ENCODE measurements at places on chromosomes 4 and X. TPM values are rescaled to one million over a fixed set of nuclear protein-coding genes. Genes with fewer than 3 reads are reported as not detected.

GRCh38 chr4:109022961-109023360, 260.1 kb upstream of the ETNPPL start:
- no peaks in the 10 kb centered on the region for H3K4me1 ChIP-seq
- H3K4me3 ChIP-seq: no peak overlapping the region
- H3K27ac ChIP-seq: no peak overlapping the region
- no peak for DNase-seq
- H3K27me3 ChIP-seq: no peaks in the 10 kb centered on the region
- H3K36me3 ChIP-seq: no peaks in the 10 kb centered on the region

DNA sequence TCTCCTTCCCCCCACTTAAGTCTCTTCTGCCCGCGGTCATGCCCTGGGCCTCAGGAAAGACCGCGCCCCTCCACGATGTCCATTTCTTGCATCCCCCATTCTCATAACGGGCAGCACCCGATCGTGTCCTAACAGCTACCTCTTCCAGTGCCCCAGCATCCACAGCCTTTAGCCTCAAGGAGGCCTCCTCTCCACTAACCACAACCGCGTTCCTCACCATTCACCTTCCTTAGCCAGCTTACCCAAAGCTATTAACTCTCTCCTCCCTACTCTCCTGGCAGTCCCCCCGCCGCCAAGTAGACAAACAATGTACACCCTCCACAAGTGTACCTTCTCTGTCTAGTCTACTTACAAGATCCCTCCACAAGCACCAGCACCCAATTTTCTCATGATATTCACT, 58.6 kb upstream of the PAGE5 start:
- no peaks in the 10 kb centered on the region for H3K27me3 ChIP-seq
- peak overlapping the region; percentile 77 for H3K4me3 ChIP-seq
- peaks cover 6% of the 10 kb centered on the region for H3K4me1 ChIP-seq
- H3K36me3 ChIP-seq: no peaks in the 10 kb centered on the region
- no peak for DNase-seq
- peak overlapping the region; percentile 87 for H3K27ac ChIP-seq

Gene XG
- 1.5 TPM for total RNA-seq

GRCh38 chr4:97152149-97152548, 991.1 kb downstream of the STPG2 start:
- no peak for DNase-seq
- H3K4me3 ChIP-seq: no peak overlapping the region
- no peaks in the 10 kb centered on the region for H3K36me3 ChIP-seq
- no peaks in the 10 kb centered on the region for H3K4me1 ChIP-seq
- H3K27ac ChIP-seq: no peak overlapping the region

Gene CCDC158
- not detected for total RNA-seq

GRCh38 chr4:78766650-78767049, 9.5 kb upstream of the BMP2K start:
- no peak overlapping the region for H3K27ac ChIP-seq
- H3K4me1 ChIP-seq: no peaks in the 10 kb centered on the region
- no peak overlapping the region for H3K4me3 ChIP-seq
- no peak for DNase-seq
- H3K36me3 ChIP-seq: no peaks in the 10 kb centered on the region

DNA sequence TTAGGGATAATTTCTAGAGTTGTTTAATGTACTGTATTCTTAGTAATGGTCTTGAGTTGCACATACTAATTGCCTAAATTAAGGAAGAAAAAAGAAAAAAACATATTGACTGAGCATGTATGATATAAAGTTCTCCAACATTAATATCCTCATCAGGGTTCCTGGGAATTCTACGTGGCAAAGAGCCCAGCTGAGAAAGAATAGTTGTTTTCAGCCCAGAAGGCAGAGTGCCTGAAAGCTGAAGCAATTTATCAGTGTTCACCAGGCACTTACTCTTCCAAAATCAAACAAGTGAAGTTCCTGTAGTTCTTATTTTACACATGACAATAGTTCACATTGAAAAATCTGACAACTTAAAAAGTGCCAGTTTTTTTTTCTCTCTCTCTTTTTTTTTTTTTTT, 27.7 kb downstream of the YIPF7 start:
- no peak overlapping the region for H3K4me3 ChIP-seq
- H3K36me3 ChIP-seq: no peaks in the 10 kb centered on the region
- no peak overlapping the region for H3K27ac ChIP-seq

GRCh38 chr4:168528131-168528949, 31.5 kb downstream of the PALLD start:
- no peaks in the 10 kb centered on the region for H3K4me1 ChIP-seq
- H3K36me3 ChIP-seq: no peaks in the 10 kb centered on the region
- no peaks in the 10 kb centered on the region for H3K27me3 ChIP-seq
- no peak for DNase-seq
- H3K4me3 ChIP-seq: no peak overlapping the region

Gene CT47B1
- total RNA-seq: not detected

DNA sequence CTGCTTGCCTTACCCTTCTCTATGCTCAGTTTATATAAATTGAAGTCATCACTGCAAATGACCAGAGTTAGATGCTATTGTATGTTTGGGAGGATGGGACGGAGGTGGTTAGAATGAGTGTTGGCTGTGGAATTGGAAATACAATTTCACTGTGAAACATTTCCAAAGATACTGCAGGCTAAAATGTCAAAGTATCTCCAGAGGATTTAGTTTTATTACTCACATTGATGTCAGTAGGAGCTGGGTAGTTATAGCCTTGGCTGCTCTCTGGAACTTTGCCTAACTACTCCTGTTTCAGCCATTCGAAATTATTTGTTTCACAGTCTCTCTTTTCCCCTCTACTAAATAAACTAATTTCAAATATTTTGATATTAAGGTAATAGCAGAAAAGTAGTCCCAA, 92.6 kb upstream of the PPP3CA start:
- no peaks in the 10 kb centered on the region for H3K4me1 ChIP-seq
- DNase-seq: no peak
